Activated CD4-positive, alpha-beta T cell treated with anti-CD3 and anti-CD28 coated beads, Interleukin-2, amount 10 ng/mL, durations not matched to agents 24 days and 14 days (primary cell): ENCODE measurements at places on chromosomes 5 and 9. TPM values are rescaled to one million over a fixed set of nuclear protein-coding genes. Genes with fewer than 3 reads are reported as not detected.

Gene NR5A1
- not detected in 2 replicates for total RNA-seq

Gene DNAI1
- not detected in 2 replicates for total RNA-seq

Gene CORO2A
- 0.92 and 1.4 TPM in 2 replicates for total RNA-seq

Gene PCAT7
- not detected in 2 replicates for total RNA-seq

Gene PCDHGC3
- 0.24 and 0.58 TPM in 2 replicates for total RNA-seq

Gene CSF1R
- 0.14 TPM in 1 of 2 replicates, not detected in the other for total RNA-seq

Gene FBN2
- total RNA-seq = not detected in 2 replicates

Gene CYSRT1
- total RNA-seq = 0.54 and 0.68 TPM in 2 replicates

Gene APBA1
- total RNA-seq = 0.51 and 1.1 TPM in 2 replicates

Gene ZNF454
- not detected in 2 replicates for total RNA-seq

Gene LCN2
- not detected in 2 replicates for total RNA-seq

Gene TDRD7
- 5.5 and 6.3 TPM in 2 replicates for total RNA-seq

Gene ADAMTSL2
- total RNA-seq = not detected in 2 replicates

Gene PCDHA6
- total RNA-seq = not detected in 2 replicates

Gene PCDHB9
- not detected in 2 replicates for total RNA-seq

Gene SMIM3
- 13.8 and 16.6 TPM in 2 replicates for total RNA-seq

Gene HTR4
- not detected in 2 replicates for total RNA-seq

Gene PCDHGB7
- 0.12 and 0.17 TPM in 2 replicates for total RNA-seq

Gene MELK
- 54.2 and 57.0 TPM in 2 replicates for total RNA-seq

Gene CDH9
- not detected in 2 replicates for total RNA-seq

Gene ZCCHC7
- total RNA-seq = 24.2 and 25.3 TPM in 2 replicates

Gene PCDHA11
- total RNA-seq = not detected in 2 replicates

Gene COL5A1
- total RNA-seq = not detected in 2 replicates

Gene CYLC2
- not detected in 2 replicates for total RNA-seq

Gene IL4
- 20.5 and 21.2 TPM in 2 replicates for total RNA-seq

Gene THOC3
- 94.4 and 102 TPM in 2 replicates for total RNA-seq

Gene GDF9
- total RNA-seq = 0.30 and 0.45 TPM in 2 replicates

Gene GBA2
- 46.7 and 50.1 TPM in 2 replicates for total RNA-seq

Gene TAL2
- not detected in 2 replicates for total RNA-seq

Gene PTGES2
- 84.6 and 89.8 TPM in 2 replicates for total RNA-seq

Gene INSYN2B
- total RNA-seq = not detected in 2 replicates

Gene FOXI1
- 0.09 TPM in 1 of 2 replicates, not detected in the other for total RNA-seq

Gene CCL27
- total RNA-seq = 0.52 and 0.70 TPM in 2 replicates

Gene TXNDC8
- not detected in 2 replicates for total RNA-seq

Gene DDX4
- 0.19 and 0.40 TPM in 2 replicates for total RNA-seq

Gene PCDHGA6
- total RNA-seq = 0.31 and 0.54 TPM in 2 replicates
